Urinary bladder (tissue), 4 donors: ENCODE measurements at places on chromosomes 1 and 21. TPM values are rescaled to one million over a fixed set of nuclear protein-coding genes. Genes with fewer than 3 reads are reported as not detected.

DNA sequence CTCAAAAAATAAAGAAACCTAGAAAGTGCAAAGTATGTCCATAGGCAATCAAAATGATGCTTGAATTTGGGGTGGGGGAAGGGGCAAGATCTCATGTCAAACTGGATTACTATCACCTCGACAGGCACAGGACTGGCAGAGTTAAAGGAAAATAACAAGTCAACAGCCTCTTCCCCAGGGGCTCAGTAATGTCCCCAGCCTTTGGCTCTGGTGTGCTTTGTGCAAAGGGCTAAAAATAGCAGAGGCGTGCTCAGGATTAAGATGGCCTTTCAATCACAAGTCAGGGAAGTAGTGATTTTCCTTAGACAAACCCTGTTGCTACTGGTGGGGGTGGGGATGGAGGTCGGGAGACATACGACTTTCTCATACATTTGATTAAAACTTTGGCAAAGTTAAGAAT is 63.5 kb upstream of the OLIG2 start:
- DNase-seq, result no peak

DNA sequence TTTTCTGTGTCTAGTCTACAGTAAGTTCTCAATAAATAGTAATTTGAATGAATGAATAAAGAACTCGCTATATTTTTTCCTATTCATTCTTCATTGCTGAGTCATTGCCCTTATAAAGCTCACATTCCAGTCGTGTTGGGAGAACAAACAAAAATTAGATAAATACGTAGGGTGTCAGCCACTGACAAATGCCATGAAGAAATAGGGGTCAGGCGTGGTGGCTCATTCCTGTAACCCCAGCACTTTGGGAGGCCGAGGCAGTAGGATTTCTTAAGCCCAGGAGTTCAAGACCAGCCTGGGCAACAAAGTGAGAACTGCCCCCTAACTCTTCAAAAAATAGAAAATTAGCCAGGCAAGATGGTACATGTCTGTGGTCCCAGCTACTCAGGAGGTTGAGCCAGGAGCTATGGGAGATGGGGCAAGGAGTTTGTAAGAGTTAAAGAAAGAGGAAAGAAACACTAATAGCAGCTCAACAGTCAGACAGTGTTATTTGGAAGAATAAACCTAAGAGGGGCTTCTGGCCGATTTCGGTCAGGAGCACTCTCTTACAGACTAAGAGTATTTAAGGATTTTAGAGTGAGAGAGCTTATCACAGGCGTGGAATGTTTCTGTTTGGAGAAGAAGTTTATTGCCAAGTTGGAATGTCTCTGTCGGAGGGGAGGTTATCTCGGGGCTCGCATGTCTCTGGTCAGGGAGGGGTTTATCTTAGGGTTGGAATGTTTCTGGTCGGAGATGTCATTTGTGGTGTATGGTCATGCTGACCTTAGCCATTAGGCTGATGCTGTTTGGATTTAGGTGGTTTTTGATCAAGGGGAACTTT is 1.8 kb upstream of the CHML start:
- DNase-seq, result no peak

The NPHS2 gene
- 0.04 TPM for polyA plus RNA-seq

DNA sequence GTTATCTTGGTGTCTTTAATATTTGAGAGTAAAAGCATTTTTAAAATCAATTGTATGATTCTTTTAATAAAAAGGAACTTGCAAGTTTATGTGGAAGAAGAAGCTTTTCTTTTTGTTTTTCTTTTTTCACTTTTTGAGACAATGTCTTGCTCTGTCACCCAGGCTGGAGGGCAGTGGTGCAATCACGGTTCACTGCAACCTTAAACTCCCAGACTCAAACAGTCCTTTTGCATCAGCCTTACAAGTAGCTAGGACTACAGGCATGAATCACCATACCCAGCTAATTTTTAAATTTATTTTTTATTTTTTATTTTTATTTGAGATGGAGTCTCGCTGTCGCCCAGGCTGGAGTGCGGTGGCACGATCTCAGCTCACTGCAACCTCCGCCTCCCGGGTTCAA is 34.1 kb downstream of the CMPK1 start:
- DNase-seq, result no peak

- DNase-seq, result no peak
These were observed 73.1 kb upstream of the EDEM3 start for GRCh38 chr1:184827600-184828368.

The SLAMF7 gene
- 1.5 TPM for polyA plus RNA-seq

- DNase-seq, result no peak
These were observed 79.5 kb downstream of the TNFSF18 start for GRCh38 chr1:172971241-172971640.

GRCh38 chr1:203360547-203361185 is 9.7 kb upstream of the FMOD start:
- DNase-seq, result no peak

DNA sequence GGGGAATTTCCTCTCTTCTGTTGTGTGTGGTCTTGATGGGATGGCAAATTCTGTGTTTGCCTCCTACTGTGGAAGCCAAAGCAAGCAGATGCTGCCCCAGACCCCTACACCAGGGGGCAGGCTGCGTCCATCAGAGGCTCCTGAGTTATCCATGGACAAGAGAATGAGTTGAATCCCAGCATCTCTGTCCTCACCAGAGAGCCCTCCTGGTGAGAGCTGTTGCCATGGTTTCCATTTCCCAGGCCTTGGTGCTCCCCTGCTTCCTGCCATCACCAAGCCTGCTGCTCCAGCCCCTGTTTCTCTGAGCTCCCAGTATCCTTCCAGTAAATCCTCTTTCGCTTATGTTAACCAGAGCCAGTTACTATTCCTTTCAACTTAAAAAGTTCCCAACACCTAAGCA is 20.4 kb upstream of the GNG12 start:
- DNase-seq, result no peak

DNA sequence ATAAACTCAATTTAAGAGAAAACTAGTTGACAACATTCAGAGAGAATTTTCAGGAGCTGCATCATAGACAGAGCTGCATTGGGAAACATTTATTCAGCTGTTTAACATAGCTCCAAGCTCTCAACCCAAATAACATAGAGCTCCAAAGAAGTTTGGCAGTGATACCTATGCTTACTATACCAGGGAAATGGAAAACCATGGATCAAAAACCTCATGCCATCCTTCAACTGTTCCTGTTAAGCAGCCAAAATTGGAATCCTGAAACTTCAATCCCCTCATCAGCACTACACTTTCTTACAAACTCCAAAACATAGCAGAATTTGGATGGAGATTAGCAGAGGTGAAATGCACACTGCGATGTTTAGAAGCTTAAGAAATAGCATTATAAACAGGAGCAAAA is 164.4 kb downstream of the USH2A start:
- no peak for DNase-seq

GRCh38 chr1:195709821-195710220 is 898.4 kb downstream of the KCNT2 start:
- no peak for DNase-seq

DNA sequence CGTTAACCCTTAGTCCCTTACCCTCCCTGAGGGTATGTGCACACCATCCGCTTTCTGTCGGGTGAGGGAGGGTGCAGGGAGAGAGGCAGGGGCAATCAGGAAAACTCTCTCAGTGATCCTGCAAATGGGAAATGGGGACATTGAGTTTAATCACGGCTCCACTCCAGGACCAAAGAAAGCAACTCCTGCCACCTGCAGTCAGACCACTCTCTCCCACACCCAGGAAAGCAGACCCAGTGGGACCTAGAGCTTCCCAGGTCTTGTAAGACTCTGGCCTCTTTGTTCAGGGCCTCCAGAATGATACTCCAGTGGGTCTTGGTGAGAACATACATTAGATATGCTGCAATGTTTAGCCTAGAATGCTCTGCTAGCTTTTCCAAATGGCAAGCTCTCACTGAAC is 71.5 kb downstream of the GNG12 start:
- DNase-seq, result no peak

- DNase-seq, result no peak
These were observed 83.5 kb downstream of the UCK2 start for GRCh38 chr1:165910764-165911421.

The TMEM79 gene
- polyA plus RNA-seq, result 6.3 TPM

DNA sequence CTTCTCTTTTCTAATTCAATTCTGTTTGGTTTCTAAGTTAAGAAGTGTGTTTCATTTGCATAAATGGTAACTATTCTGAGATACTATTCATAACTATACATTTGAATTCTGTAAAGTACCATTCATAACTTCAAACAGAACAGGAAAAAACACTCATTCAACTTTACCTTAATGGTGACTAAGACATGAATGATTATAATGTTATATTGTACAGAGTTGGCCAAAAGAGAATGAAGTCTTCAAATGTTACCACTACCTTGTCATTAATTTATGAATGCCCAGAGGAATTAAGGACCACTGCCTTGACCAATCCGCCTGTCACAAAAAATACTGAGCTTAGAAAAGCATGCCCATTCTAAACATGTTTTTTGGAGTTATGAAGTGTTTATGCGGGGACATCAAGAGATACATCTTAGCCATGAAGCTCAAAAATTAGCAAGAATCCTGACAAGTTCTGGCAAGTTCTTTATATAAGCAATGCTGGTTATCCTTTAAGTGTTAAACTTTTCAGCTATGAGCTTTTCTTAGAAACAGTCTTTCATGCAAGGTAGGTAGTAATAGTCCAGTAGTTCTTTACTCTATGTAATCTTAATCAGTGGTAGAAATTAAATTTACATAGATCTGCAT is 7.9 kb downstream of the WASF2 start:
- no peak for DNase-seq

- DNase-seq, result no peak
These were observed 42.3 kb downstream of the NEK7 start for GRCh38 chr1:198199105-198199504.

The UCHL5 gene
- 22.8 TPM for polyA plus RNA-seq

The JAM2 gene
- 25.3 TPM for polyA plus RNA-seq
